ENCODE measurements at places on chromosomes 6 and 20. TPM values are rescaled to one million over a fixed set of nuclear protein-coding genes. Genes with fewer than 3 reads are reported as not detected.

The ARHGAP40 gene
- total RNA-seq, result not detected

The GHRH gene
- not detected for total RNA-seq

The HRH3 gene
- total RNA-seq, result not detected

The PROKR2 gene
- total RNA-seq, result not detected

The ATP6V1G2 gene
- total RNA-seq, result 2.4 TPM

The PTCRA gene
- not detected for total RNA-seq

The RIN2 gene
- total RNA-seq, result 23.9 TPM

The HNF4A gene
- total RNA-seq, result 0.22 TPM

The RBPJL gene
- not detected for total RNA-seq

The LY6G5C gene
- 0.64 TPM for total RNA-seq

The SIGLEC1 gene
- total RNA-seq, result not detected

The SH3BGRL2 gene
- total RNA-seq, result 8.8 TPM
